Astrocyte (in vitro differentiated cells and primary cell): ENCODE measurements at places on chromosomes 1 and 21.

DNA sequence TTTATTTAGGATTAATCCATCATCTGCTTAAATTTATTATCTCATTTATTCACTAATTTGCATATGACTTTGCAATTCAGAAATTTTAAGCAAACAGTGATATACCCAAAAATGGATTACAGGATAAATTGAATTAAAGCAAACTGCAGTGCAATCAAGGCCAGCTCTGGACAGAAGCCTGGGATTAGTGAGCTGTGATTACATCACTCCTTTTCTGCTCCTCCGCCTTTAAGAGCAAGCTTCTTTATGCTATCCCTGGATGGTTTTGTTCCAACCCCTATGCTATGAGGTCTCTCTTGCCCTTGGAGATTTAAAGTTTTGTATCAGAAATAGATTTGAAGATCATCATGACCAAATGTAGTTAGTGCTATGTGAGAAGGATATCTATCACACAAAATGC lies 32.6 kb downstream of the GPR52 start:
- DNase-seq, result no peak

DNA sequence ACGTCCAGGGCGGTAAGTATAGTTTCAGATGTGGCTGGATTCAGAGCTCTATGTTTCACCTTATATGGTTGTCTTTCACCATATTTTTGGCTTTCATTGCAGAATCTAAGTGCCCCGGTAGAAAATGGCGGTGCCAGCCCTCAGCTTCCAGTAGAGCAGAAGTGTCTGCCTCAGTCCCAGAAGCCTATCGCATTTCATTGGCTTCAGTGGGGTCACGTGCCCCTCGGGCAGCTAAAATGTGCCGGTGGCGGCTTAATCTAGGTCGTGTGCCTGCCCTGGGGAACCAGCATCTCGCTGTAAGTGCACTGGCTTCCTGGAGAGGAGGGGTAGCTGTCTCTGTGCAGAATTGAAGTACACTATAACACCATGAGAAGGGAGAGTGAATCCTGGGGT lies 107.4 kb upstream of the MAGI3 start:
- no peak for DNase-seq

DNA sequence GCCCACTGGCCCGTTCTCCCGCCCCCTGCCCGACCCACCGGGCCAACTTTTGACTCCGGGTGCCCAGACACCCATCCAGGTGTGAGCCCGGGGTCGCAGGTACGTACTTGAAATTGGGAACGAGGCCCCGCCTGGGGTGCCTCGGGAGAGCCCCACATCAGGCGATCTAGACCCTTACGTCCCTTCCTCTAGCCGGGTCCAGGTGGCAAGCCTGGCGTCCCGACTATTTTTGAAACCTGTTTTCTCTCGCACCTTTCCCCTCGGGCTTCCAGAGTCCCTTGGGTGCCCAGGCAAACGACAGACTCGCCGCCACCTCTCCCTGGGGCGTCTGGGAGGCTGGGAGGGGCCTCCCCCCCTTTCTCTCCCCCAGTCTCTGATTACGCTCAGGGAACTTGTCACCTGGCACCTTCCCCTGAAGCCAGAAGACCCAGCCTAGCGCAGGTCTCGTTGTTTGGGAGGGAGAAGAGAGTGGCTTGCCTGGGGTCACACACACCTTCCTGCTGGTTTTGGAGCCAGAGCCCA lies 898 bp downstream of the LDLRAP1 start:
- no peak for DNase-seq

DNA sequence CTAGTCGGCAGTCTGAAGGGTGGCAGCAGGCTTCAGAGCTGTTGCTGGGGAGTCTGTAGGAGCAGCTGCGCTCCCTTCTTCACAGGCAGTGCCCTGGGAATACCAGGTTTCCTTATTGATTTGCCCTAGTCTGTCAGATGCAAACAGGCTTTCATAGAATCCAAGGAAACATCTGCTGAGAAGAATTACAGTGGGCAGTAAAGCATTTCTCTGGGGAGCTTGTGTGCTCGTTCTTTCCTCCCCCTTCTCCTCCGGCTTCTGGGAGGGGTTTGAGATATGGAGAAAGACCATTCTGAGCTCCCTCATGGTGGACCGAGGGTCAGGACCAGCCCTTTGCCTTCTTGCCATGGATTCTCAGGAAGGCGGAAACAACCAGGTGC lies 25.4 kb upstream of the PARP1 start:
- DNase-seq, result no peak

DNA sequence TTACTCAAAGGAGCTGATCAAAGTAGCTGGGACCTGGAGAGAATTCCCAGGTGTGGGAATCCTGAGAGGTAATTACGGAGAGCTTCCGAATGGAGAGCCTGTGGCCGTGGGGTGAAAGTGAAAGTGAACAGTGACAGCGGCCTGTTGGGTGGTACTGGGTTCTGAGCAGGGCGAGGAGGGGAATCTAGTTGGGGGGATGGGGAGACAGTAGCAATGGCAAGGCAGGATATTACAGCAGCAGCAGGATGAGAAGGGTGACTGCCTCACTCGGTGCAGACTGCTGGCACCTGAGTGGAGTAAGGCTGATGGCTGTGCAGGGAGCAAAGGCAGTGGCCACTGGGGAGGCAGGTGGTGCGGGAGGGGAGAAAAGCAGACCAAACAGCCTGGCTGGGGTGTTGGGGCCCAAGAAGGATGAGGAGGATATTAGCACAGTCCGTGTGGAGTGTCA lies 70.3 kb upstream of the PRDX6 start:
- DNase-seq, result no peak

- peak; percentile 2 for DNase-seq
Measured at GRCh38 chr21:26881504-26882228, 36.5 kb upstream of the ADAMTS1 start.

GRCh38 chr1:167681451-167682098 lies 40.2 kb upstream of the MPZL1 start:
- DNase-seq, result no peak

DNA sequence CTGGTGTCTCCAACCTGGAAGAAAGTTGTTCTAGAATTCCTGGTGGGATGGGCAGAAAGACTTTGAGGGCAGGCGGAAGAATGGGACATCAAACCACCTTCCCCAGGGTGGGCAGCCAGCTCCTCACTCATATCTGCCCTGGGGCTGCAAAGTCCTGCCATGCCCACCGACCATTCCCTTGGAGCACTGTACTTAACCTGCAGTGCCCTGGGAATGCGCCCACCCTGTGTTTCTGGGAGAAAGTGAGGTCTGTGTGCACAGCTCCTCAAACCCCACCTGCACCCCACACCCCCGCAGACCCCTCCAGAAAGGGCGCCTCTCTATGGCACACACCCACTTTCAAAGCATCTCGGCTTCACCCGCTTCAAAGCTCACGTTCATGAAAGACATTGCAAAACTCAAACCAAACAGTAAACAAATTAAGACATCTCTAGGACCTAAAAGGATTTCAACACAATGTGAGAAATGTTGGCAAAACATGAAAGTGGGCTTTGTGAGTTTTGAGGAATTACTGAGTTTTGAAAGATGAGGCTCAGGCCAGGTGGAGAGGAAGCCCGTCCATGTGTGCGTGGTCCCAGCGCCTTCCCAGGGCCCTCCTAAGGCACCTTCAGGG lies 25.1 kb downstream of the KRTAP10-1 start:
- no peak for DNase-seq

GRCh38 chr1:183234660-183235476 lies 48.8 kb downstream of the LAMC2 start:
- DNase-seq, result peak; percentile 97

DNA sequence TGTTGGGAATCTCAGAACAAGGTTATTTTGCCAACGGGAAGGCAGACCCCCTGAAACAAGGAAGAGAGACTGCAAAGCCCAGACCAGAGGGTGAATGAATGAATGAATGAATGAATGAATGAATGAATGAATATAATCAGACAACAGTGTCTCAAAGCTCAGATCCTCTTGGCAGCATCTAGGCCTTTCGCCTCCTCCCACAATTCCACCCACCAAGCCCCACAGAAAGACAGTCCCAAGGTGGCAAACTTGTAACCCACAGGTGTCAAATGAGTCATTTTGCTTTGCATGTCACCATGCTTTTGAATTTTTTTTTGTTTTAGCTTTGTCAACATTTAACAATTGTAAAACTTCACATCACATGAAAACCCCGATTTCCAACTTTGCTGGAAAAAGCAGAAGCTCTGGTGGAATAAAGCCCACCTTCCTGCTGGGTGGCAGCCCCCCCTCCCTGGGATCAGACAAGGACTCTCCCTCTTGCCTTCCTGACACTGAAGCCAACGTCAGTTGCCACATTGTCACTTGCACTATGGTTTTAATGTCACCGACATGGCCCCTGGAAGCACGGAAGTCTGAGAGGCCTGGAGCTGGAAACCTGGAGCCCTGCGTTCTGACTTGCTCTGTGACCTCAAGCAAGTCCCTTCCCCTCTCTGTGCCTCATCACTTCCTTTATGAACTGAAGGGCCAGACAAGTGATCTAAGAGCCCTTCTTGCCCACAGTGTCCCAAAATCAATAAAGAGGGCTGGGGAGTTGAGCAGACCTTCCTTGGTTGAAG lies 134.6 kb upstream of the RUNX3 start:
- DNase-seq, result no peak

DNA sequence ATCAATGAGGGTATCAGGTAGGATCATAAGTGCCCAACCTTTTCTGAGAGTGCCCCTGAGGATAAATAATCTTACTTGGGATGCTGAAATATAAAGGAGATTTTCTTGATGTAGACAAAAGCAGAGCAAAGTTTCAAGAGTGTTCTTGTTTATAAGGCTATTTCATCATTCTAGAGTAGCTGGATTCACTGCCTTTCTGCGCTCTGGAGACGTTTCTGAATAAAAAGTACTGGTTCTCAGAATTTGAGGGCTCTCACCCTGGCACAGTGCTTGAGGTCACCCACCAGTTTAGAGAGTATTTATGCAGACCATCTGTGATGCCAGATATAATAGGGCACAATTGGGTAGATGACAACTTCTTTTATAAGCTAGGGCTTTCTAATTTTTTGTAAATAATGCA lies 103.3 kb downstream of the GDAP2 start:
- DNase-seq, result no peak

DNA sequence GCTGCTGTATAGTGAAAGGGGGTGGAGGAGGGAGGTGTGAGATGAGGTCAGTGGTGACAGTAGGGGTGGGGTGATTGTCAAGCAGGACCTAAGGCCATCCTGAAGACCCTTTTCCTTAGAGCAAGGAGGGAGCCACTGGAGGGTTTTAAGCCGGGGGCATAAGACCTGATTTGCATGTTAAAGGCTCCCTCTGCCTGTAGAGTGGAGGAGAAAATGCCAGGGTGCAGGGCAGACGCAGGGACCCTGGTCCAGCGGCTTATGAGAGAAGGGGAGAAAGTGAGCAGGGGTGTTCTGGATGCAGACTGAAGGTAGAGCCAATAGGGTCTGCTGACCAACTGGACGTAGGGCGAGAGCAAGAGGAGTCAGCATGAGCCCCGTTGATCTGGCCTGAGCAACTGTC lies 154.1 kb downstream of the TRABD2B start:
- DNase-seq, result no peak

DNA sequence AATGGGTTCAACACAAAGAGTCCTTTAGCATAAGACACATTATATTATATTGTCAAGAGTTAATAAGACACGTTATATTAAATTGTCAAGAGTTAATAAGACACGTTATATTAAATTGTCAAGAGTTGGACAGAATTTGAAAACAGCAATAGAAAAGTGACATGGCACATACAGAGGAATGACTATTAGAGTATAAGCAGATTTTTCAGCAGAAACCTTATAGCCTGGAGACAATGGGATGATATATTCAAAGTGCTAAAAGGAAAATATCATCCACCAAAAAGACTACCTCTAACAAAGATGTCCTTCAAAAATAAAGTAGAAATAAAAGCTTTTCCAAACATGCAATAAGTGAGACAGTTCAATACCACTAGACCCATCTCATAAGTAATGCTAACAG lies 36.0 kb upstream of the HSPA13 start:
- no peak for DNase-seq

DNA sequence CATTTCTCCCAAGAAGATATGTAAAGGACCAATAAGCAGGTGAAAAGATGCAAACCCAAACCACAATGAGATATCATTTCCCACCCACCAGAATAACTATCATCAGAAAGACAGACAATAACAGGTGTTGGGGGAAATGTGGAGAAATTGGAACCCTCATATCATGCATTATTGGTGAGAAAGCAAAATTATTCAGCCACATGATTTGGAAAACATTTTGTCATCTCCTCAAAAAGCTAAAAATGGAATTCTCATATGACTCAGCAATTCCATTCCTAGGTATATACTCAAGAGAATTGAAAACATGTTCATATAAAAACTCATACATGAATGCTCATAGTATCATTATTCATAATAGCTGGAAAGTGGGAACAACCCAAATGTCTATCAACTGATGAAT lies 25.1 kb upstream of the RNF186 start:
- no peak for DNase-seq

- DNase-seq, result peak; percentile 73
Measured at GRCh38 chr1:183105449-183105848, 80.6 kb upstream of the LAMC2 start.

- peak; percentile 47 for DNase-seq
Measured at GRCh38 chr1:170729225-170730002, 65.5 kb downstream of the PRRX1 start.

DNA sequence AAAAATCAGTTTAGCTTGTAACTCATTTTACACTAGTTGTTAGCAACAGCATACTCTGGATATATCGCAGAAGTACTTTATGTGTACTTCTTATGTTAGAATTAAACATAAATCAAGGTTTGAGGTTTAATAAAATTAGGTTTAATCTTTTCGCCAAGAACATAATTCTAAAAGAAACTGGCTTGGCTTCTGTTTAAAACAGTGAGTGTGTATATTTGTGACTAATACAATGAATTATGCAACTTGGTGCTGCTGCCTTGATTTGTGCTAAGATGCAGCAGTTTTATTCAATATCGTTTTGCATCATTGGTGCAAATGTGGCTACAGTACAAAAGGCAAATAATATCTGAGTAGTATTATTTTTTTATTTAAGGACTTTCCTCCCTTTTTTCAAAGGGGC lies 44.8 kb downstream of the USP25 start:
- DNase-seq, result peak; percentile 65

DNA sequence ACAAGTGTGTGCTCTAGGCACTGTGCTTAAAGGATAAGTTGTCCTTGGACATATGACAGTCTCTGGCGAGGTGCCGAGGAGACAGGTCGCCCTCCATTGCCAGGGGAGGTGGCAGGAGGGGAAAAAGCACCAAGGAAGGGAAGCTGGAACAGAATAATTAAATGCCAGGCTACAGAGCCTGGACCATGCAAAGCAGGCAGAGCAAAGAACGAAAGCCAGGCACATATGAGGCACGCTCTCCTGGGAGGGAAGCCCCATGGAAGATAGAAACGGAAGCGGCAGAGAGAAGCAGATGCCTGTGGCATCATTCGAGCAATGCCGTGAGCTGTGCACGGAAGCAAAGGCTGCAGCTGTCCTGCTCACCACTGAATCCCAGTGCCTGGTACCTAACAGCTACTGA lies 91.2 kb downstream of the JAK1 start:
- DNase-seq, result no peak

- no peak for DNase-seq
Measured at GRCh38 chr1:20339811-20340457, 49.3 kb downstream of the VWA5B1 start.

GRCh38 chr1:151854658-151855057 lies 1.1 kb upstream of the THEM5 start:
- no peak for DNase-seq

DNA sequence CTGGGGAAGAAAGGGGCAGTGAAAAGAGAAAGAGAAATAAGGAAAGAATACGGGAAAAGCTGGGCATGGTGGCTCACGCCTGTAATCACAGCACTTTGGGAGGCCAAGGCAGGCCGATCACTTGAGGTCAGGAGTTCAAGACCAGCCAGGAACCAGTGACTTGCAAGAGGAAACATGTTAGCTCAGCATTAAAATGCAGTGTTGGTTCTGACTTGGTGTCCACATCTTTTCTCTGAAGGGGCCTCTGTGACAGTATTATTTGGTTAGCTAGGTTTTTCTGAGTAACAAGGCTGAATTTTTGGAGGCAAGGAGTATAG lies 26.8 kb downstream of the IER5 start:
- no peak for DNase-seq

- no peak for DNase-seq
Measured at GRCh38 chr1:157409927-157410326, 142.4 kb downstream of the FCRL5 start.
